ENCODE measurements at places on chromosomes 13 and 19. TPM values are rescaled to one million over a fixed set of nuclear protein-coding genes. Genes with fewer than 3 reads are reported as not detected.

Gene ADGRL1
- 0.81 TPM for polyA plus RNA-seq

Gene IL12RB1
- 43.2 TPM for polyA plus RNA-seq

Gene LIN7B
- 8.1 TPM for polyA plus RNA-seq

Gene CGB2
- polyA plus RNA-seq = not detected

Gene CASP14
- polyA plus RNA-seq = not detected

Gene ZNF526
- 9.0 TPM for polyA plus RNA-seq

Gene AMER2
- polyA plus RNA-seq = not detected

Gene APC2
- not detected for polyA plus RNA-seq

Gene CD209
- not detected for polyA plus RNA-seq

Gene KLK10
- not detected for polyA plus RNA-seq

Gene SIGLEC11
- not detected for polyA plus RNA-seq

Gene CYP2A6
- not detected for polyA plus RNA-seq

Gene SOHLH2
- polyA plus RNA-seq = not detected

Gene FREM2
- not detected for polyA plus RNA-seq

Gene SPTBN4
- polyA plus RNA-seq = not detected

Gene C19orf38
- polyA plus RNA-seq = not detected

Gene CEACAM7
- polyA plus RNA-seq = not detected

Gene RYR1
- polyA plus RNA-seq = 0.71 TPM

All from CD8-positive, alpha-beta memory T cell (primary cell).